ENCODE measurements at places on chromosomes 12 and 14.
A peak's percentile ranks its signal among the peaks of the same experiment; 100 is the strongest.

DNA sequence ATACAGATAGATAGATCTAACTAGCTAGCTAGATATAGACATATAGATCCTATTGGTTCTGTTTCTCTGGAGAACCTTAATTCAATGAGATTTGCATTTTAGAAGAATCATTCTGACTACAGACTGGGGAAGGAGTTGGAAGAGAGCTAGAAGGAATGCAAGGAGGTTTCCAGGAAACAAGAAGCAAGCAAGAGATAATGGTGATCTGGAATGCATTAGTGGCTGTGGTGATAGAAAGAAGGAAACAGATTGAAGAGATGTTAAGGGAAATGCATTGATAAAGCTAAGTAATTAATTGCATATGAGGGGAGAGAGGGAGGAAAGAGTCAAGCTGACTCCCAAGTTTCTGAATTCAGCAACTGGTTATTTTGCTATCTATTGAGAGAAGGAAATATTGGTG, 42.7 kb downstream of the DBX2 start:
- DNase-seq: no peak

DNA sequence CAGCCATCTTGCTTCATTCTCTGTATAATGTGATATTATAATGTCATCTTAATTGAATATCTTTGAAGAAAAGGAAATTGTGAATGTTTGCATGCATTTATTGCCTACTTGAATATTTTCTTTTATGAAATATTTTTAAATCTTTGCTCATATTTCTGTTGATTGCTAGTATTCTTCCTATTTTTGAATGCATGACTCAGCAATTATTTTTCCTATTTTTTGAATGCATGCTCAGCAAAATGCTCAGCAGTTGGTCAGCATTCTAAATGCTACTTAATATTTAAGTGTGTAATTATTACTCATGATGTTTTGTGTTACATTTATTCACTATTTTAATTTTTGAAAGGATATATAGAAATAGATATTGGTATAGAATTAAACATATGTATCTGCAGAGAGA, 378.3 kb downstream of the CCER1 start:
- no peak for DNase-seq

DNA sequence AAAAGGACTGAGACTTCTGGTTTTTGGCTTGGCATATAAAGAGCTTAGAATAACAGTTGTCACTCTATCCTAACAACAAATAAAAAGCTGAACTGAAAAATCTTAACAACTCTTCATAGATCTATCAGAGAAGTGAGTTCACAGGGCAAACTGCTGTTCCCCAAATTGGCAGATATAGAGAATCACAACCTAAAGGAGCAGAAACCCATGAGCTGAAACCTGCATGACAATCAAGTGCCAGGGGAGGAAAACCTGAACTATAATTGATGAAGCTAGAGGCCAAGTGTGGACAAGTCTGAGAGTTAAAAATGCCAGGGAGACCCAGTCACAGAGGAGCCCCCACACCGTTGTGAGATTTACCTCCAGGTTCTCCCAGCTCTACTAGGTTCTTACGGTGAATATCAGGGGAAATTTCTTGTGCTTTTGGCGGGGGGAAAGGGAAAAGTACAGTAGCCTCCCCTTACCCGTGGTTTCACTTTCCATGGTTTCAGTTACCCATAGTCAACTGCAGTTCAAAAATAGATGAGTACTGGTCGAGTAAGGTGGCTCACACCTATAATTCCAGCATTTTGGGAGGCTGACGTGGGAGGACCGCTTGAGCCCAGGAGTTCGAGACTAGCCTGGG, 53.9 kb downstream of the ATF7 start:
- no peak for DNase-seq

DNA sequence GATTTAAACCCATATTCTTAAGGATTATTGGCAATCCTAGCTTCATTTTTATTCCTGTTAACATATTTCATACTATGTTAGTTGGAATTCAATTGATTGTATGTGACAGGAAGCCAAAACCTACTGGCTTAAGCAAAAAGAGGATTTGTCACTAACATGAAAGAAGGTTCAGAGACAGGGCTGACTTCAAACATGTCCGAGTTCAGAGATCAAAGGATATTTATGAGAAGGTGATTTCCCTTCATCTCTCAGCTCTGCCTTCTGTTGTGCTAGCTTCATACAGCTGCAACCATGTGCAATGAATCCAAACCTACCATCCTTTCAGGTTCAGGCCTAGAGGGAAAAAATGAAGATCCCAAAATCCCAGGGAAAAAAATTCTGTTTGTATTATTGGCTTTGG, 349.7 kb downstream of the ATP23 start:
- DNase-seq: no peak

DNA sequence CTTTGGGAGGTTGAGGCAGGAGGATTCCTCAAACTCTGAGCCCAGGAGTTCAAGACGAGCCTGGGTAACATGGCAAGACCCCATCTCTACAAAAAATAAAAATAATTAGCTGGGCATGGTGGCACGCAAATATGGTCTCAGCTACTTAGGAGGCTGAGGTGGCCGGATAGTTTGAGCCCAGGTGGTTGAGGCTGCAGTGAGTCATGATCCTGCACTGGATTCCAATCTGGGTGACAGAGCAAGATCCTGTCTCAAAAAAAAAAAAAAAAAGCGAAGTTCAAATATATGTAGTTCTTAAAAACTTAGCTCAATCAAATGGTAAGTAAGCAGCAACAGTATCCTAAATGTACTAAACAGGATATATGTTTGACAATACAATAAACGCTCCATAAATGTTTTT, 85.5 kb upstream of the SSTR1 start:
- no peak for DNase-seq

DNA sequence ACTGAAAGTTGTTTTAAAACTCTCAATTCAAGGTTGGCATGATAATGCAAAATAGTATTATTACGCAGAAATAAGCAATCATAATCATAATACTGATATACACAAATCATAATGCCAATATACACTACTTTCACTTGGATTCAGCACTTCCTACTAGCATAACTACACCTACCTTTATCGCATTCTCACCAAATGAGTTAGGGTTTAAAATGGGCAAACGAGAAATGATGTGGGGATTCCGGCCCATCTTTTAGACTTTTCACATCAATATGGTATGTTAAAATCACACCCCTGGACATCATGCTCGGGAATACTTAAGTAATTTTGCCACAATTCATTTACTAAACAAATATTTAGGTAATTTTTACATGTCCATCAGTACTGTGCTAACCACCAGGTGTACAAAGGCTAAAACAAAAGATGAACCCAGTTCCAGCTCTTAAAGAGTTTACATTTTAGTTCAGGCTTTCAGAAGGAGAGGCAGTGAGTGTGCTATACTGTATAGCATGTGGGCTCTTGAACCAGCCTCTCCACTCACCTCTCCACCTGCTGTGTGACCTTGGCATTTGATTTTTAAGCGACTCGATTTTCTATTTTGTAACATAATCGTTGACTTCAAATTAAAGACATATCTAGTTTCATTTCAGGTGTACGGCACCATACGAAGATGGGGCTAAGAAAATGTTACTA, 1.1 kb upstream of the USP15 start:
- DNase-seq: no peak

DNA sequence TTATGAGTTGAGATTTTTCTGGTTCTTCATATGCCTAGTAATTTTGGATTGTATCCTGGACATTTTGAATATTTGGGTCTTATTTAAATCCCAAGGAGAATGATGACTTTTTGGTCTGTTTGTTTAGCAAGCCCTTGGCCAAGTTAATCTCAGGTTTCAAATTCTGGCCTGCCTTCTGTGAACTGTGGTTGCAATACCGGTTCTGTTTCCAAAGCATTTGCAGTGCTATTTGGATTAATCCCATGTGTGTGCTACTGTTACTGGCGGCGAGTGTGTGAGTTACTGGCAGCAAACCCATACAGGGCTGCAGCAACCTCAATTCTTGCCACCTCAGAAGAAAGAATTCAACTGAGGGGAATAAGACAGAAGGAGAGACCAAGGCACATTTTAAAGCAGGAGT, 51.1 kb downstream of the TMEM260 start:
- DNase-seq: no peak

DNA sequence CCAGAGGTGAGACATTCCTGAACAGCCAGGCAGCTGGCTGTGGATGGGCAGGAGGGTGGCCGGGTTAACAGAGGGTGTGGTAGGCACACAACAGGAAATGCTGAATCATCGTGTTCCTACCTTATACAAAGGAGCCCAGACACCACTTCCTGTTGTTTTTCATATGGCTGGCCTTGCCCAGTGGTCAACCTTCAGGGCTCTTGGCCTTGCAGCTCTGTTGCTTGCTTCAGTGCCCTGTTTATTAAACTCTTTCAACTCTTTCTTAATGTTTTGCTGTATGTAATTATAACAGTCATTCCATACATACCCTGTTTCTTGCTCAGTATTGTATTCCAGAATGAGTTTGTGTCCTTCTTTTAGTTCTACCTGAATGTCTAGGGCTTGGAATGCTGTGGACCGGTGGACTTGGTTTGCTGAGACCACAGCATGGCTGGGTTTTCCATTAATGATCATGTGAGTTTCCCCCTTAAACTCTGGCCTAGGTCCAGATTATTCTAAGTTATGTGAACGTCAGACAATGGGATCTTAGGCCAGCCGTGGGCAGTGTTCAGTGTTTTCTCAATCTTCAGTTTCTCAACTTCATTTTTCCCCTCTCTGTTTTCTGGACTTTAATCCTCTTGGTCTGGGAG, 11.9 kb downstream of the CFAP54 start:
- DNase-seq: no peak

DNA sequence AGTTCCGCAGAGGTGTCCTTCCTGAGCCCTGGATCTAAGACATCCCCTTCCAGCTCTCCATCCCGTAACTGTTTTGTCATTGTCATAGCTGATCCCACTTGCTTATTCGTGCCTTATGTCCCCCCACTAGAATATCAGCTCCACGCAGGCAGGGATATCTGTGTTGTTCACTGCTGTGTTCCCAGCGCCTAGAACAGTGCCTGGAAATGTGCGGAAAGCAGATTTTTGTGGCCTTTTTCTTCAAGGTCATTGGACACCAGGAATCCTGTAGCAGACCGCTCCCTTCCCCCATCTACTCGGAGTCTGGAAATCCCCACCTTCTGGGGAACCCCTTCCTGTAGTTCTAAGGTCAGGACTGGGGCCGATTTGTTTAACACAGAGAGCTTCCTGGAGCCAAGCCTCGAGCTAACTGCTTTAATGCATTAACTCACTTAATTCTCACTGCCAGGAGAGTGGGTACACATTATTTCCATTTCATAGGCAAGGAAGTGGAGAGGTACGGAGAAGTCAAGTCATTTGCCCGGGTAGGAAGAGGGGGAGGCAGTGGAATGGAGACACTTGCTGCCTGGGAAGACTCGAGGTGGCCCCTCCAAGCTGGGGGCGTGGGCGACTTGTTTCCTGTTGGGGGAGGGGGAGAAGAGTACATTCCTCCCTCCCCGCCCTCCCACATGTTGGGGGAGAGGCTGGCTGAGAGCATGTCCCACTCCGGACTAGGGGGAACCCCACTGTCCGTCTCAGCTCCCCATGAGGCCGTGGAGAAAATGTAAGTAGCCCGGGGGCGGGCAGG, 1.2 kb upstream of the SH2B3 start:
- DNase-seq: peak; percentile 65

DNA sequence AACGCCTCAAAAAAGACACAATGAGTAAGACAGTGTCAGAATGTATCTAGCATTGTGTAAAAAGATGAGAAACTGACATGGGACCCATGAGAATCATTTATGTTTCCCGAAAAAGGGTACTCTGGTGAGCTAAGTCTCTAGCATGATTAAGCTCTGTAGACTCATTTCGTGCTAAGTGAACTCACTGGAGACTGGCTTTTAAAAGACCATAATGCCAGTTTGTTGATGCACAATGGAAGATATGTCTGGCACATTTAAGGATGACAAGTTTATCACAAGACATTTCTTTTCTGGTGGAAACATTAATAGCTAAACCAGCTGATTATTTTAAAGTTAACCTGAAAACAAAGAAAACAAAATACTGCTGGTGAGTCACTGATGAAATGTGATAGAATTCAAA, 233.5 kb downstream of the SLC2A13 start:
- DNase-seq: no peak

- no peak for DNase-seq
These were observed 990 bp upstream of the TPI1 start for GRCh38 chr12:6866163-6866919.

- no peak for DNase-seq
These were observed 68.4 kb downstream of the ST8SIA1 start for GRCh38 chr12:22266101-22266500.

DNA sequence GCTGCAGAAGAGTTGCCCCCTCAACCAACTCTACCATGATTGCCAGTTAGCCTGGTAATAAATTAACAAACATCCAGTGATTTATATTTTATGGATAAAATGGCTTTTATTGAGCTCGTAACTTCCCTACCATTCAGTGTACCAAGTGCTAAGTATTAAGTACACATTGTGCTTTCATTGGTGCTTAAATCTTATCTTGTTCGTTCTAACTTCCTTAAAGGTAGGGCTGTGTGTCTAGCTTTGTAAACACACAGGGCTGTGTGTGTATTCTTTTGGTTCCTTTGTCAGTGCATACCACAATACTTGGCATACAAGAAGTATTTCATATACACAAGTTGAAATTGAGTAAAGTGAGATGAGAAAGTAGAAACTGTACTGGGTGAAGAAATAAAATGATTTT, 80.4 kb downstream of the KCNC2 start:
- DNase-seq: no peak

GRCh38 chr12:3379079-3379478, 111.9 kb upstream of the PRMT8 start:
- no peak for DNase-seq

DNA sequence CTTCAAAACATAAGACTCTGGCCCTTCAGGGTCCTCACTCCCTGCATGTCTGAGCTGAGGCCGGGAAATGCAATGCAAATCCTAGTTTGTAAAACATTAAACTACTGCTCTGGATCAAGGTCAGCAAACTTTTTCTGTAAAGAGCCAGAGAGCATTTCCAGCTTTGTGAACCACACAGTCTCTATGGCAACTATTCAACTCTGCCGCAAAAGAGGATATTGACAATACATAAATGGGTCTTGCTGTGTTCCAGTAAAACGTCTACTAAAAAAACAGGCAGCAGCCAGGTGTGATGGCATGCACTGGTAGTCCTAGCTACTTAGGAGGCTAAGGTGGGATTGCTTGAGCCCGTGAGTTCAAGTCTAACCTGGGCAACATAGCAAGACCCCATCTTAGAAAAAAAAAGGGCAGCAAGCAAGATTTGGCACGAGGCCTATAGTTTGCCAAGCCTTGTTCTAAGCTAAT, 22.3 kb downstream of the DDX24 start:
- no peak for DNase-seq

DNA sequence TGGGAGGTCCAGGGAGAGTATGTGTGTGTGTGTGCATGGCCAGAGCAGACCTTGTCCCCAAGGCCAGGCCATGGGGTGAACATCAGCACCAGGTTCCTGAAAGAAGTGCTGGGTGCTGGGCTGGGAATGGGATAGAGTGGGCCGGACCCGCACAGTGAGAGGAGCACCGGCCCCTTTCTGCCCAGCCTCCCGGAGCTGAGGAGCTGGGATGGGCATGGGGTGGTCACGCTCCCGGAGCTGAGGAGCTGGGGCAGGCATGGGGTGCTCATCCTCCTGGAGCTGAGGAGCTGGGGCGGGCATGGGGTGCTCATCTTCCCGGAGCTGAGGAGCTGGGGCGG, 83.3 kb downstream of the B4GALNT3 start:
- no peak for DNase-seq
